ENCODE measurements at places on chromosomes 7 and 10.
A peak's percentile ranks its signal among the peaks of the same experiment; 100 is the strongest.

- peak; percentile 67 for DNase-seq
Measured at GRCh38 chr7:91082852-91083495, 181.3 kb upstream of the FZD1 start.

- DNase-seq: no peak
Measured at GRCh38 chr7:25206765-25207164, 21.5 kb downstream of the NPVF start.

DNA sequence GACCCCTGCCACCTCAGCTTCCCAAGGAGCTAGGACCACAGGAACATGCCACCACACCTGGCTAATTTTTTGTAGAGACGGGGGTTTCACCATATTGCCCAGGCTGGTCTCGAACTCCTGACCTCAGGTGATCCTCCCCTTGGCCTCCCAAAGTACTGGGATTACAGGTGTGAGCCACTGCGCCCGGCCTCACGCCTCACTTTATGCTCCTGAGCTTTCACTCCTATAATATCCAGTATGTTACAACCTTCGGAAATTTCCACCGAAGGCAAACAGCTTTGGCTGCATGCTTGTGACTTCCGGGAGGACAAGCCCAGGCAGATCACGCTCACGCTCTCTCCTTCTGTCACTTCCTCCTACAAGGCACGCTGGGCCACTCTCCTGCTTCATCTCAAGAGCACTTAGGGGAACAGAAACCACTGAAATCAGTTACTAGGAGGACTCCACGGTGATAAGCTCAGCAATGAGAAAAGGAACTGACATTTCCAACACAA lies 4.4 kb upstream of the MAD1L1 start:
- no peak for DNase-seq

DNA sequence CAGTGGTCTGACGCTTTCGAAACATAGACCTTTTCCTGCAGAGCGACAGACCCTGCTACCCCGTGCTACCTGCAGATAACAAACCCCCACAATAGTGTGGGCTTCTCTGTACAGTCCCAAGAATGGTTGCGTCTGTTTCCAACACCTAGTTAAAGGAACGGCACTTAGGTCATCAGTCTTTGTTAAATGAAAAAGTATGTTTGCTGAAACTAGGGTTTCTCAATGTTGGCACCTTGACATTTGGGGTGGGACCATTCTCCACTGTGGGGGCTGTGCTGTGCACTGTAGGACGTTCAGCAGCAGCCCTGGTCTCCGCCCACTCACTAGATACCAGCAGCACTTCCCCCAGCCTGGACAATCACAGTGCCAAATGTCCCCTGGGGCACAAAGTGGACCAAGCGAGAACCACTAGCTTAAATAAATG lies 13.7 kb downstream of the TECTB start:
- DNase-seq: no peak

DNA sequence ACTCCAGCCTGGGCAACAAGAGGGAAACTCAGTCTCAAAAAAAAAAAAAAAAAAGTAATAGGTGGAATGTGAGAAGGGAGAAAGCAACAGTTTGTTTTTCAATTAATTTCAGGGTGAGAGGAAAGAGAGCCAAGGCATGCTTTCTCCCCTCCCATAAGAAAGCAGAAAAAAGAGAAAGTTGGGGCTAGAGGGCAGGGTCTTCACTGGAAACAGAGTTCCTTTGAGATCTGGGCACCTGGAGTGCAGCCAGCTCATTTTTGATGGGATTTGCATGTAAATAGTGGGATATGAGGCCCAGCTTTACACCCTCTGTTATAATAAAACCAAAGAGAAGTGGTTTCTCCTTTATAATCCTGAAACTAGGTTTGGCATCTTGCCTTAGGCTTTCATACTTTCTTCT lies 13.8 kb upstream of the STOX1 start:
- no peak for DNase-seq

- DNase-seq: no peak
Measured at GRCh38 chr7:2759736-2760097, 71.7 kb downstream of the AMZ1 start.

GRCh38 chr7:159098811-159099655 lies 45.6 kb downstream of the VIPR2 start:
- DNase-seq: no peak

GRCh38 chr7:154390961-154391360 lies 338.8 kb downstream of the DPP6 start:
- no peak for DNase-seq

DNA sequence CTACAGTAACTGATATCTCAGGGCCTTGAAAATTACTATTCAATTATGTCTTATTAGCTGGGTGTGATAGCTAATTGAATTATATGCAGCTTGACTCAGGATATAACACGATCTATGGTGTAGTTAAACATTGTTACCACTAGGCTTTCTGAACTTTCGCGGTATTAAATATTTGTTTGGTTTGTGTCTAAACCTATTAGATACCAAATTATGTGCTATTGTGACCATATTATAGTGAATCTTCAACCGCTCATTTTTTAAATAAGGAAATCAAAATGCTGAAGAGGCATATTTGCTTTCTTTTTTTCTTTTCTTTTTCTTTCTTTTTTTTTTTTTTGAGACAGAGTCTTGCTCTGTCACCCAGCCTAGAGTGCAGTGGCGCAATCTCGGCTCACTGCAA lies 99.3 kb upstream of the RSU1 start:
- DNase-seq: no peak

DNA sequence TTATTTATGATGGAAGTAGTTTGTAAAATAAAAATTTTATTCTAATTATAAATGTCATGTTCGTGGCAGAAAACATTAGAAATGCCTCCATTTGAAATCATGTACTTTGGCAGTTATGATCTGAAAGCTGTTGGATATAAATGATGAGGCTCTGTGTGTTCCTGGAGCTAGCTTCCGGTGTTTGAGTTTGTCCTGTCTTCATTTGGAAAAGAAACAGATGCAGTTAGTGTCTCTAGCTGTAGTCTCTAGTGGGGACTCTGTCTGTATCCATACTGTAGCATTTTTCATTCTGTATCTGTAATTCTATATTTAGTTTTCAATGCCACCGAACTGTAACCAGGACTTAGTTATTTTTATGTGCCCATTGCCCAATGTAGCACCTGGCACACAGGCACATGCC lies 197.0 kb upstream of the FZD1 start:
- DNase-seq: no peak

GRCh38 chr7:73830681-73831583 lies at the start of gene CLDN4:
TSS of gene CLDN4 (plus strand) at chr7:73830996. CDS start at chr7:73831202, 206 bp downstream.
- DNase-seq: no peak

GRCh38 chr10:10589540-10590303 lies 427.9 kb upstream of the CELF2 start:
- DNase-seq: peak; percentile 99

GRCh38 chr7:69966766-69967591 lies 368.7 kb downstream of the AUTS2 start:
- DNase-seq: peak; percentile 14

DNA sequence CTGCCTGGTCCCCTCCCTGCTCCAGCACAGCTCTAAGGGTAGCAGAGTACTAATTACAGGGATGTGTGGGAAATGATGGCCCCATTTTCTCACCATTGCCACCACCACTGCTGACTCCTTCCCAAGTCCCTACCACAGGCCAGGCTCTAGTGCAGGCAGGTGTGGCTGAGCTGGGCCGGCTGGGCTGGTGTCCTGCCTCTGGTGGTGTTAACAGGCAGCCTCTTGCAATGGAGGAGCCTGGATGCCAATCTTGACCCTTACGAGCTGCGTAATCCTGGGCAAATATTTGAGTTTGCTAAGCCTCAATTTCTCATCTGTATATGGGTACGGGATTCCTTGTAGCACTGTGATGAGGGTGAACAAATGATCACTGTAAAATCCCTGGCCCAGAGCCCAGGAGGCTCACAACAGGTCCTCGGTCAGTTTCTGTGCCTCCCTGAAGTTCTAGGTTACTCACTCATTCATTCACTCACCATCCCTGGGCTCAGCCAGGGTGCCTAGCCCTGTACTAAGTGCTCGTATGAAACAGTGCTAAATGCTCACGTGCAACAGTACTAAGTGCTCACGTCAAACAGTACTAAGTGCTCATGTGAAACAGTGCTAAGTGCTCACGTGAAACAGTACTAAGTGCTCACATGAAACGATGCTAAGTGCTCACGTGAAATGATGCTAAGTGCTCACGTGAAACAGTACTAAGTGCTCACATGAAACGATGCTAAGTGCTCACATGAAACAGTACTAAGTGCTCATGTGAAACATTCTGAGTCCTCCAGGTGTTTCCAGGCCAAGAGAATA lies 2.3 kb upstream of the FZD9 start:
- no peak for DNase-seq

DNA sequence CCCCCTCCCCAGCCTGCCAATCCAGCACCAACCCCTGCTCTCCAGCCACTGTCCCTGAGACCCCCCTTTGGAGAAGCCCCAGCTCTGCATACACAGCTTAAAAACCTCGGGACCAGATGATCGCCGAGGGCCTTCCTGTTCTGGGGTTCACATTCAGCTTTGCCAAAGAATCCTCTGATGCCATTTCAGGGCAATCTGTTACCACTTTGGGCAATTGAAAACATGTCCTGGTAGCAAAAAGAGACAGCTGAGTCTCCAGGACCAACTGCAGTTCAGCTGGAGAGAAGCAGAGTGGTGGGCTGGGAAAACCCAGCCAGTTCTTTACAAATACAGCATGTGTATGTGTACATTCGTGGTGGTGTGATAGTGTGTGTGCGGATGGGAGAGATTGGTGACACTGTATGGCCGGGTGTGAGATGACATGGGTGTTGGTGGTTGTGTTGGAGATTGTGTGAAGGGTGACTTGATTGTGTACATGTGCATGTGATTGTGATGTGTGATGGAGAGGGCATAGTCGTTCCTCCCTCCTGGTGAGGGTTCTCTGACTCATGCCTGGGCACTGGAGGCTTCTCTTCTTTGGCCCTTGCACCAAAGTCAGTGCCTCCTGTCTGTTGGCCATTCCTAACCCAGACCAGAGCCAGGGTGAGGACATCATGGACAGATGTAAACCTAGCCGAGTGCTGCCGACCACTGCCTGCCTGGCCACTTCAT lies 48.5 kb upstream of the AQP1 start:
- DNase-seq: peak; percentile 17

DNA sequence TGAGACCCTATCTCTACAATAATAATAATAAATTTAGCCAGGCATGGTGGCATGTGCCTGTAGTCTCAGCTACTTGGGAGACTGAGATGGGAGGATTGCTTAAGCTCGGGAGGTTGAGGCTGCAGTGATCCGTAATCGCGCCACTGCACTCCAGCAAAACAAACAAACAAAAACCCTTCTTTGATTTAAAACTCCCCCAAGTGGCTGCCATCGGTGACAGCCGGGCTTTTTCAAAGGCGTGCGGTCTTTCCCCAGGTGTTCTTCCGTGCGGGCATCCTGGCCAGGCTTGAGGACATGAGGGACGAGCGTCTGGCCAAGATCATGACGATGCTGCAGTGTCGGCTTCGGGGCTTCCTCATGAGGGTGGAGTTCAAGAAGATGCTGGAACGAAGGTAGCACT lies 1.9 kb upstream of the MYH16 start:
- DNase-seq: no peak

DNA sequence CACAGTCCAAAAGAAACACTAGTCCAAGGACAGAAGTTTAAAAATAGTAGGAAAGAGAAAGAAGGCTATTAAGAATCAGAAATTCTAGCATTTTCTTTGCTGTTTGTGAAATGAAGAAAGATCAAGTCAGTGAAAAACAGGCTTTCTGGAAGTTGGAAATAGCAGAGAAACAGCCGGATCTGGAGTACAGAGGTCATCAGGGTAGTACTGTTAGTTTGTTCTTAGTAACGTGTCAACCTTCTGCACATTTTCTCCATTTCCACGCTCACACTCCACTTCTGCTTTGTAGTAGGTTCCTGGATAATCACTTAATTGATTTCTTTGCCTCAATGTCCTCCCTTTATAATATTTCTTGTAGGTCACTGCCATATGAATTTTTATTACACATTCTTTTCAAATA lies 322.6 kb downstream of the PCLO start:
- no peak for DNase-seq

DNA sequence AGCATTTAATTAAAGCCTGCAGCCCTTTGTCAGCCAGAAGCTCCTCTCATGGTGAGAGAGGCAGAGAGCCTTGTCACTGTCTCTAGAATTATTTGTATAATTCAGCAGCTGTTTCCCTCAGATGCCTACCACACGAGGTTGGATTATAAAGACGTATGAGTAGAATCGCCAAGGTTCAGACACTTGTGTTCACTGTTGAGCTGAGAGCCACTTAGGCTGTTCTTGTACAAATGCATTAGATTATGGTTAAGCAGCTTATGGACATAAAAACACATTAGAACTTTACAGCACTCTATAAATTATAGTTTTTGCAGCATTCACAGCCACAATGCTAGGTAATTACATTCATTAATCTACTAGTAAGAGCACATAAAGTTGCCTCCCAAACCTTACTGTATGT lies 282.6 kb downstream of the AUTS2 start:
- no peak for DNase-seq

- peak; percentile 32 for DNase-seq
Measured at GRCh38 chr7:155644971-155645509, 579 bp downstream of the RBM33 start.

DNA sequence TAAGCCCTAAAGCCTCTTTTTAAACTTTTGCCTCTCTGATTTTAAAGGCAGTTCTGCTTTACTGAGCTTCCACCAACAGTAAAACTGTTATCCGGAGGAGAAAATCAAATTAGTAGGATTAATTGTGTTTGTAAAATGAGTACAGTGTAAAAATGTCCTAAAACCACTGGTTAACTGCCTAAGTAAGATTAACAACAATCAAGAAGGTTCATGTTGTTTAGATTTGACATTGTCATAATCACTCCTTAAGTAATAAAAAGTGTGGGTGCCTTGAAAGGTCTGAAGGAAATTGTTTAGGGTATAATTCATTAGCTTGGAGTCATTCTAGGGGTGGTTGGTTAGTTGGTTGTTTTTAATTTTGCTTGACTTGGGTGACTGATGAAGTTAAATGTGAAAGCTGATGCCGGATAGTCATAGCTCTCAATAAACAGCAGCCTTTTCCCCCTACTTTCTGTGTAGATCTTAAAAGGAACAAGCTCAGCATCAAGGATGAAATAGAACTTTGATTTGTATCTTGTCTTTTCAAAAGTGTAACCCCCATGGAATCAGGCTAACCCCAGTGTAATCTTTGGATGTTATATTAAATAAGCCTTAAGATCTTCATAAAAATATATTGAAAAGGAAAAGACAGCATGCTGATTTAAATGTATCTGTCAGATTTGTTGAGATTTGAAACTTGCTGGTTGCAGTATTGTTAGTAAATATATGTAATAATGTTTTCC lies 148.3 kb downstream of the ARID5B start:
- peak; percentile 48 for DNase-seq

DNA sequence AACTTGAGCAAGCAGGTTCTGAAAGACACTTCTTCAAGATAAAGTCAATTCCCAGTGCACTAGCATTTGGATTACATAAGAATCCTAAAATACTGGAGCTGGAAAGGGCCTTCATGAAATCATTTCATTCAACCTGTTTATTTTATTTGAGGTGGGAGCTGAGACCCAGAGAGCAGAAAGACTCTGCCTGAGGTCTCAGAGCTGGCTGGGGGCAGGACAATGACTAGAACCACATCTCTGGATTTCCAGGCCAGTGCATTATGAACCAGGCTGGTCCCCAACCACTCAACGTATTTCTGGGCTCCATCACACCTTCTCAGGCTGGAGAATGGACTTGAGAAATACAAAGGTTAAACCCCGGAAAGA lies 8.4 kb downstream of the ANXA11 start:
- DNase-seq: no peak

- no peak for DNase-seq
Measured at GRCh38 chr7:30836991-30837390, 65.8 kb downstream of the MINDY4 start.

- no peak for DNase-seq
Measured at GRCh38 chr7:12235970-12236369, 24.9 kb downstream of the TMEM106B start.

- DNase-seq: peak; percentile 89
Measured at GRCh38 chr10:52486840-52487611, 172.9 kb downstream of the DKK1 start.

GRCh38 chr7:45588466-45588865 lies 14.3 kb downstream of the ADCY1 start:
- DNase-seq: no peak
